ENCODE measurements at places on chromosomes 11 and 22. TPM values are rescaled to one million over a fixed set of nuclear protein-coding genes. Genes with fewer than 3 reads are reported as not detected.

The MEI1 gene
- 14.6 TPM for total RNA-seq

The CNTN5 gene
- total RNA-seq = not detected

The MSANTD4 gene
- total RNA-seq = 20.4 TPM

The TESMIN gene
- 19.4 TPM for total RNA-seq

The LARGE2 gene
- 1.3 TPM for total RNA-seq

The OR6T1 gene
- not detected for total RNA-seq

The YPEL4 gene
- 0.55 TPM for total RNA-seq

DNA sequence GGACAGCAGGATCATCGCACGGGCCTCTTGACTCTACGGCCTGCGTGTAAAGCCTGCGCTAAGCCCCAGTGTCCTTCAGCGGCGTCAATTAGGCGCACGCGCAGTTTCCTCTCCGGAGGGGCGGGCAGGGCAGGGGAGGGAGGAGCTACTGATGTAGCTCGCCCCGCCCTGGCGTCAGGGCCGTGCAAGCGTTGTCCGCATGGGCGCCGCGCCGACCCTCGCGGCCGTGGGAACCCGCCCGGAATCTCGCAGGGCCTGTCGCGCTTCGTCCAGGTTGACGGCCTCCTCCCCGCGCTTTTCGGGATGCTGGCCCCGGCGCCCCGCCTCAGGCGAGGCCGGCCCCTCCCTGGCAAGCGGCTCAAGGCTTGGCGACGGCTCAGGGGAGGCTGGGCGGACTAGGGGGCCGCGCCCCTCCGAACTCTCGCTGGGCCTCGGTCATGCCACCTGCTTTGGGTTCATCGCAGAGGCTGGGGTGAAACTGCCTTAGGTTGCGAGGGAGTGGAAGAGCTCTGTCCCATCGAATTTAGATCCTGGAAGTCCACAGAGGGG is 61.1 kb downstream of the ST3GAL4 start:
- peak; percentile 62 for DNase-seq

DNA sequence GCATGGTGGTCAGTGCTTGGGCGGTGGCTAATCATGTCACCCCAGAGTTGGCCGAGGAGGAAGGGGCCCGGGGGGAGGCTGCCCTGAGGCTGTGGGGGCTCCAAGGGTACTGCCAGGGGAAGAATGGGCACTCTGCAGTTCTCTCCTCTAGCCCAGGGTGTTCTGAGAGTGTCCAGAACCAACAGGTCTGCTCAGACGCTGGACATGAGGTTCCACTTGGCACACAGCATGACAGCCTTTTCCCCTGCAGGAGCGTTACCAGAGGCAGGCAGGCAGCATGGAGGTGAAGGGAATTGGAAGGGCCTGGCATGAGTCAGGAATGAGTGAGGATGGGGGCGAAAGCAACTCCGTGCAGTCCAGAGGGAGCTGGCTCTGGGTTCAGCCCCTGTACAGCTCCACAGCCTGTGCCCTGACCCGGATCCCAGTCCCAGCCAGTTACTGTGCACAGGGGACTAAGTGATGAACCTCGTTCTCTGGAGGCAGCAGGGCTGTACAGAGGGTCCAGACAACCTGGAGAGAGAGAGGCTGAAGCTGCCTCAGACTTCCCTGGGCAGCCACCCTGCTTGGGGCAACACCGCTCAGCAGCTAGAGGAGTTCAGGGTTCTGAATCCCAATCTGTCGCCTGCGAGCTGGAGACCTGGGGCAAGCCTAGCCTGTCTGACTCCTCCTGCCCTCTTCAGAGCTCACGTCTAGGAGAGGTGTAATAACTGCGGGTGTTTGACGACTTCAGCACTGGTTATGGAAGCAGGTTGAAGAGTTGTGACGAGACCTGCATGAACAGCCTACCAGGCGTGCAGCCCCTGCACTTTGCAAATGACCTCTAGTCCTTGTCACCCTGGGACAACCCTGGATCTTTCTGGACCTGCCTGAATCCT is 14.7 kb upstream of the TUB start:
- DNase-seq = no peak

- no peak for DNase-seq
These were observed 17.2 kb upstream of the FGF3 start for GRCh38 chr11:69836401-69836800.

DNA sequence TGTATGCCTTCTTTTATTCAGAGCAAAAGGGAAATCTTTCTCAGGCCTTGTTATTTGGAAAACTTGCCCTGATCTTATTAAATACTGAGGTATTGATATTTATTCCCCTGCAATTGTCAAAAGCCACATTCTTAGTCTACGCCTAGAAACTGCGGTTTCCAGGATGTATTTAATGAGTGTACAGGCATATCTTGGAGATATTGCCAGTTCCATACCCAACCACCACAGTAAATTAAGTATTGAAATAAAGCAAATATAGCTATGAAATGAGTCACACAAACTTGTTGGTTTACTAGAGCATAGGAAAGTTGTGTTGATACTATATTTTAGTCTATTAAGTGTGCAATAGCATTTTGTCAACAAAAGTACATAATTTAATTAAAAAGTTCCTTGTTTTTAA is 152.7 kb upstream of the CCDC179 start:
- no peak for DNase-seq

GRCh38 chr11:126591966-126592489 is 236.5 kb downstream of the ST3GAL4 start:
- no peak for DNase-seq

DNA sequence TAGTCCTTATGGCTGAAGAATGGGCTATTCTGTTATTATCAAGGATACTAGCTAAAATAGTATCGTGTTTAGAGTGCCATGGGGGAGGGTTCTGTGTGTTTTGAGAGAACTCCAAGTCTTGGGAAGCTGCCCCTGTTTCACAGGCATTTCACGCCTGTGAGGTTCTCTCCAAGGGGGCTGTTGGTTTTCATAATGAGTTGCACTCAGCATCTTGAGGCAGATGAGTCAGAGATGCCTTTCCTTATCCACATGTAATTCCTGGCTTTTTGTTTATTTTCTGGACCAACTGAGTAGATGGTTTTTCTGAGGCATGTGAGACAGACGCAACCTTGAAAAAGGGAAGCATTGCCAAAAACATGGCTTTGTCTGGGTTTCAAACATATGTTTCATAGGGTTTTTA is 203.7 kb downstream of the ARHGAP42 start:
- no peak for DNase-seq

- DNase-seq = no peak
These were observed 81.6 kb downstream of the TEAD1 start for GRCh38 chr11:12755510-12756453.

DNA sequence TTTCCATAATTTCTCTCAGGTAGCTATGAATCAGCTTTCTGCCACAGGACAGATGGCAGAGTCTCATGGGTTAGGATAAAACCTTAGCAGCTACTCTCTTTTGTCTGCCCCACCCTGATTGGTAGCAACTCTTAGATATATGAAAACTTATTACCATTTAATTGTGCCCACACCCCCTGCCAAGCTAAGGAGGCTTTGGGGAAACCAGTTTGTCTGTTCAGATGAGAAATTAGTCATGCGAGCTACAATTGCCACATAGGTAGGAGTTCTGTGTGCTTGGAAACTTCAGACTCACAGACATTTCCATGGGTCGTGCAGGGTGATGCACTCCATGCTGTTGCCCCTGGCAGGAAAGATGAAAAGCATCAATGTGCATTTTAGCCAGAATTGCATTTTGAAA is 39.9 kb downstream of the CD44 start:
- no peak for DNase-seq

DNA sequence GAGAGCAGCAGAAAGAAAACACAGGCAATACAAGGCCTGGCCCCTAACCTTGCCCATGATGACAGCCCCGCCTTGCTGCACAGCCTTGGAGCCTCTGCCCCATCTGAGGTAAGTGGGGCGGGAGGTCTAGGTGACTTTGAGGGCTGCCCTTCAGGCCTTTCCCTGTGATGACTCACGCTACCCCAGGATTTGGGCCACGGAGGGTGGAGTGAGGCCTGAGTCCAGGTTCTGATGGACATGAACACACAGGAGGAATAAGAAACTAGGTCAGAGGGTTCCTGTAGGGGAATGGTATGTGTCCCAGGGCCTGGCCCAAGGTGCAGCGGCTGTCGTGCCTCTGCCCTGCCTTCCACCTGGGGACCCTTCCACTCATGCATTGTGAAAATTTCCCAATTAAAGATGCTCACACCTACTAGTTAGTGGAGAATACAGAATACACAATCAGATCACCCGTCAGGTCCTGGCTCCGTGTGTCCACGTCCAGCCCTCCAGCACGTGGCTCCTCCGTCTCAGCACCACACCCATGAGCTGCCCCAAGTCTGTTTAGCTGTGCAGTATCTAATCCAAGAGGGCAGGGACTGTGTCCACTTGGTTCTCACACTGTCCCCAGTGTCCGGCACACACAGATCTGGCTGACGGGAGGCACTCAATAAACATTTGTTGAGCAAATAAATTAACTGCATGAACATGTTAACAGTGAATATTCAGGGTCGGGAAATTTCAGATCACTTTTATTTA is 111.0 kb downstream of the CHST1 start:
- DNase-seq = no peak

- DNase-seq = no peak
These were observed 7.1 kb downstream of the TRIOBP start for GRCh38 chr22:37703906-37704305.

GRCh38 chr11:17159441-17159840 is 48.3 kb downstream of the PIK3C2A start:
- no peak for DNase-seq

DNA sequence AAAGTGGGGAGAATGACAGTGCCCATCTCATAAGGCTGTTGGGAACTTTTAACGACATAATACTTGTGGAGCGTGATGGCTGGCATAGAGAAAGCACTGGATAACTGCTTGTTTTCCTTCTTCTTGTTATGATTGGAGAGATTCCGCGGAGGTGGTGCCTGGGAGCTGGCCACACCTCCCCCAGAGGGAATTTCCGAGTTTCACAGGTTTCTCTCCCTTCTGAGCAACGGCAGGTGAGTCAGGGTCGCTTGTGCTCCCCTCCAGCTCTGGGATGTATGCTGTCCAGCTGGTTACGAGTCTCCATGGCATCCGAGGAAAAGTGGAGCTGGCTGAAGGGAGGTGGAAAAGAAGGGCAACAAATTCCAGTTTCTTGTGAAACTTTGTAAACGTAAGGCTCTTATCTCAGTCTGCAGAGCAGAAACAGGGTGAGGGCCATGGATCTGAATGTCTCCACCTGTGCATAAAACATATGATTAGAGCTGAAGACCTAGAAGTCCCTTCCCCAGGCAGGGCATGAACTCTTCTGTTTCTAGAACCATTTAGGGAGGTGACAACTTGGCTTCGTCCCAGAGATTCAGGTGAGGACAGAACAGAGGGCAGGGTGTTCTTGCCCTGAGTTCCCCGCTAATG is 10.0 kb upstream of the PLET1 start:
- no peak for DNase-seq

DNA sequence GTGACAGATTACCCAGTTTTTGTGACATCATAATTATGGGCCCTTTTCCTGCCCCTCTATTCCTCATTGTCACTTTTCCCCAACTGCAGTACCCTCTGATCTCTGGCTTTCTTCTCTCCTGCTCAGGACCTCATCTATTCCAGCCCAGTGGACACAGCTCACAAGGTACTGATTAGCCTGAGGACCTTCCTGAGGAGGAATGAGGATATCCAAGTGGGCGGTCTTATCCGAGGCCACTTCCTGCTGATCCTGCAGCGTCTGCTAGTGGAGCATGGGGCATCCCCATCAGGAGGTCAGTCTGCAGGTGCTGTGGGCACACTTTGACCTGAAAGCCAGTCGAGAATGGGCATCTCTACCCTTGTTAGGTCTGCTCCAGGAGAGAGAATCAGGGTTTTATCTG is 24.5 kb upstream of the CCDC134 start:
- no peak for DNase-seq

DNA sequence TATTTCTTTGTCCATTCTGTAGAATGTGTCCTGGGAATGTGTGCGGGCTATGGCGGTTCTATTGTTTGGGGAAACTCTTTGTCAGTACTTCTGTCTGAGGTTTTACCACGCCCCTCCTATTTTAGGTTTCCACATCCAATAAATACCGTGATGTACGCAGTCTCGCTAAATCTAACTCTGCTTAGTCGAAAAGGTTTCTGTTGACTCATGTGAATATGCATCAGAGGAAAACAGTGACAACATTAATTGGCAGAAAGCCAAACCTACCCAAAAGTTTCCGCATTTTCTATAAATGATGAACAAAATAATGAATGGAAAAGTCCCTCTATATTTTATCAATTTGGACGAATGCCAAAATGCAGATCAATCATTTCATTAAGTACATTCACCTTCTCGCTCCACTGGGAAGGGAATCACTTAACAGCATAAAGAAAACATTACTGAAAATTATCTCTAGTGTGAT is 143.4 kb downstream of the MAML2 start:
- no peak for DNase-seq

- DNase-seq = no peak
These were observed 119.2 kb downstream of the MICAL2 start for GRCh38 chr11:12229450-12230229.

DNA sequence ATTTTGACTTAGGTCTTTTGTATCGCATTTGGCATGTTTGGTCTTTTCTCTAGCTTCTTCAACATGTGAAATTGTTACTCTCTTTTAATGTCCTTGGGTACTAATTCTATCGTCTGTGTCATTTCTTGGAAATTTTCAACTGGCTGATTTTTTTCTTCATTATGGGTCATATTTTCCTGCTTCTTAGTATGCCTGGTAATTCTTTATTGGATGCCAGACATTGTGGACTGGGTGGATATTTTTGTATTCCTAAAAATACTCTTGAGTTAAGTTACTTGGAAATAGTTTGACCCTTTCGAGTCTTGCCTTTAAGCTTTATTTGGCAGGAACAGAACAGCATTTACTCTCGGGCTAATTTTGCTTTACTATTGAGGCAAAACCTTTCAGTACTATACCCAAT is 140.1 kb downstream of the ETS1 start:
- DNase-seq = no peak

DNA sequence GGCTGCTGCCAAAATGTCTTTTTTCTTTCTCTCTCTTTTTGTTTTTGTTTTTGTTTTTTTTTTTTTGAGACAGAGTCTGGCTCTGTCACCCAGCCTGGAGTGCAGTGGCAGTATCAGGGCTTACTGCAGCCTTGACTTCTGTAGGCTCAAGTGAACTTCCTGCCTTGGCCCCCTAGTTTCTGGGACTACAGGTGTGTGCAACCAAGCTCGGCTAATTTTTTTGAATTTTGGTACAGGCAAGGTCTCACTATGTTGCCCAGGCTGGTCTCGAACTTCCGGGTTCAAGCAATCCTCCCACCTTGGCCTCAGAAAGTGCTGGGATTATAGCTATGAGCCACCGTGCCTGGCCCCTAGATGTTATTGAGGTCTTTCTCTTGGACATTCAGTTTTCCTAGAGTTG is 2.2 kb upstream of the DDX10 start:
- DNase-seq = peak; percentile 86

DNA sequence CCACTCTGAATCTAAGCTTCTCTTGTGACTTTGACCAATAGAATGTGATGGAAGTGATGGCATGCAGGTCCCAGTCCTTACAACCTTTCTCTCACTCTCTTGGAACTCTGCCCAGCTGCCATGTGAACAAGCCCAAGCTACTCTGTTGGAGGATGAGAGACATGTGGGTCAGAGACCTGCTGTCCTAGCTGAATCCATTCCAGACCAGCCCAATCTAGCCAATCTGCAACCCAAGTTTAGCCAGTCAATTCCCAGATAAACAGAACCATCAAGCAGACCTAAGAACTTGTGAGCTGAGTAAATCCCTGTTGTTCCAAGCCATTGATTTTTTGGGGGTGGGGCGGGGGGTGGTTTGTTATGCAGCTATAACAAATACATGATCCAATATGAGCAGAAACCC is 69.2 kb upstream of the GRK3 start:
- DNase-seq = no peak

Measured in OCI-LY7 (cell line).